ENCODE measurements at places on chromosomes 13 and 19. TPM values are rescaled to one million over a fixed set of nuclear protein-coding genes. Genes with fewer than 3 reads are reported as not detected.

The NTN5 gene
- not detected for total RNA-seq

The GPR183 gene
- total RNA-seq: under 0.01 TPM

The FCER2 gene
- total RNA-seq: not detected

The ONECUT3 gene
- total RNA-seq: not detected

The CLASRP gene
- 31.2 TPM for total RNA-seq

The CGB8 gene
- total RNA-seq: not detected

The TMEM59L gene
- 0.11 TPM for total RNA-seq

The KCTD4 gene
- not detected for total RNA-seq

The FGF21 gene
- not detected for total RNA-seq

The GAPDHS gene
- not detected for total RNA-seq

The KCNJ14 gene
- total RNA-seq: 0.37 TPM

The MTUS2 gene
- total RNA-seq: 0.12 TPM

The SBK3 gene
- total RNA-seq: 0.12 TPM

The PRSS57 gene
- total RNA-seq: not detected

The NPAS1 gene
- total RNA-seq: 0.50 TPM

Measured in uterine smooth muscle cell (primary cell).